ENCODE measurements at places on chromosomes 3 and 15.

- DNase-seq: no peak
These were observed 18.7 kb downstream of the CFAP161 start for GRCh38 chr15:81152799-81153198.

DNA sequence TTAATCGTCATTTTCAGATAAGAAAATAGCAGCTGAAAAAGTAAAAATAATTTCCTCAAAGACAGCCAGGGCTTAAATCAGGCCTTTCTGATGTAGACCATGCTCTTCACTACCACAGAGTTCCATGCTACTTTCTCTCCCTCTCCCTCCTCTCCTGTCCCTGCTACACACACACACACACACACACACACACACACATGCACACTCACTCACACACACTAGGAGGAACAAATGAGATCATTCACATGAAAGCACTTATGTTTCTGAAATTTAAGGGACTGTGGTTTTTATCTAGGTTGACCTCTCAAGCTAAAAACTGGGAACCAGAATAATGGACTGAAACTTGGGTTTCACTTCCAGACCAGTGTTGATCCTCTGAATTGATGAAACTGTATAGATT lies 4.1 kb upstream of the PSMA4 start:
- no peak for DNase-seq

DNA sequence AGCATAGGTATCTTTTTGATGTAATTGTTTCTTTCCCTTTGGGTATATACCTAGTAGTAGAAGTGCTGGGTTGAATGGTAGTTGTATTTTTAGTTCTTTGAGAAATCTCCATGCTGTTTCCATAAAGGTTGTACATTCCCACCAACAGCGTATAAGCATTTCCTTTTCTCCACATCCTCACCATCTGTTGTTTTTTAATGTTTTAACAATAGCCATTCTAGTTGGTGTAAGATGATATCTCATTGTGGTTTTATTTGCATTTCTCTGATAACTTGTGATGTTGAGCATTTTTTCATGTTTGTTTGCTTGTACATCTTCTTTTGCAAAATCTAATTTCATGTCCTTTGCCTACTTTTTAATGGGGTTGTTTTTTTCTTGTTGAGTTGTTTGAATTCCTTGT lies 80.0 kb upstream of the TMC3 start:
- no peak for DNase-seq

- DNase-seq: no peak
These were observed 9.8 kb upstream of the PRR23E start for GRCh38 chr3:127182848-127183714.

DNA sequence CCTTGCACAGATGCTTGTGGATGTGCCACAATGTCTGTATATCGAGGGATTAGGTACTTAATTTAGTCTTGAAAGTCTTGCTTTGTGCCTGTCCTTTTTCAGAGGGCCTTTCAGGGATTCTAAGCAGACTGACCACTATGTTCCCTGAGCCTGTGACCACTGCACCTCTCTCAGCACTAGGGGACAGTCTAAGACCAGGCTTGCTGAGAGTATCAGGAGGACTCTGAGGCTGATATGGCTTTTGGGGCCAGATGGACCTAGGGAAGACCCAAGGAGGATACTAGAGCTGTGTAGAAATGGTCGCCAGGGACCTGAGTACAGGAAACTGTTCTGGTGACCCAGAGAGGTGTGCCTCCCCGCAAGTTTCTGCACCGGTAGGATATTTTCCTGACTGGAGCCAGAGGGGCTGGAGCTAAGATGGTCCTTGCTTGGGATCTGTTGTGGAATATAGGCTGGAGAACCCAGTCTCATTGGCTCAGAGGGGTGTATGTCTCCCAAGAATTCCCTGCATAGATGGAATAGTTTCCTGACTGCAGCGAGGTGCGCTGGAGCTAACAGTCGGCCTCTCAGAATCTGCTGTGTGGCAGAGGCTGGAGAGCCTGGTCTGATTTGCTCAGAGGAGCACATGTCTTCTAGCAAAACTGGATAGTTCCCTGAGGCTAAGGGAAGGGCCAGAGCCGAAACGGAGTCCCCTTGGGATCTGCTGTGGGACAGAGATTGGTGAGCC lies 213.2 kb upstream of the DCBLD2 start:
- no peak for DNase-seq

DNA sequence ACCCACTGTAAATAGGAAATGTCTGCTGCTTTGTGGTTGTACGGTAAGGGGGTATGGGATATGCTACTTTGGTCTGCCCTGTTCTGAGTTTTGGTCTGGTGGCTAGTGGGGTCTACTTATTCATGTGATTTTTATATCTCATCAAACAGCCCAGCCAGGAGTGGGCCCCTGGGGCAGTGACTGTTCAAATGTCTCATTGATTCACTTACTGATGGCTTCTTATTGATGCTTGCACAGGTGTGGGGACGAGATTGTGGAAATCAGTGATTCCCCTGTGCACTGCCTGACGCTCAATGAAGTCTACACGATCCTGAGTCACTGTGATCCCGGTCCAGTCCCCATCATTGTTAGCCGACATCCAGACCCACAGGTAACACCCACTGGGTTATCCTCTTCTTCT lies 38.5 kb downstream of the STARD5 start:
- no peak for DNase-seq

DNA sequence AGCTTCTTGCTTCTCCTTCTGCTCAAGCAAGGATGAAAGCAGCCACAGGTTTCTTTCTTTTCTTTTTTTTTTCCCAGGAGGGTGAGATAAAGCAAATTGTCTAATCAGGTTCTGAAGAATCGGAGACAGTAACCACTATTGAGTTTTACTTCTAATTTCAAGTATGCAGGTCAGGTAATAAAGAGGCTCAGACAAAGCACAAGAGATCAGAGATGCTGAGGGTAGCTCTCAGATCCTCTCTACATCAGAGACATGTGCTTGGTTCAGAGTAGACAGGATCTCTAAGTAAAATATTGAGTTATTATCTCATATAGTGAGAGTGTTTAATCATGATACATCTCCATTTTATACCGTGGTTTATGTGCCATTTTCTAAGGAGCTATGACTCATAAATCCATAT lies 168.5 kb downstream of the NFKBIZ start:
- DNase-seq: no peak

GRCh38 chr15:74413350-74414080 lies 20.2 kb downstream of the SEMA7A start:
- DNase-seq: no peak

- DNase-seq: no peak
These were observed 32.8 kb downstream of the KAT2B start for GRCh38 chr3:20073068-20073467.

GRCh38 chr3:31522152-31522551 lies 10.6 kb upstream of the STT3B start:
- no peak for DNase-seq

- no peak for DNase-seq
These were observed 155.1 kb downstream of the IGF1R start for GRCh38 chr15:98803228-98804056.

DNA sequence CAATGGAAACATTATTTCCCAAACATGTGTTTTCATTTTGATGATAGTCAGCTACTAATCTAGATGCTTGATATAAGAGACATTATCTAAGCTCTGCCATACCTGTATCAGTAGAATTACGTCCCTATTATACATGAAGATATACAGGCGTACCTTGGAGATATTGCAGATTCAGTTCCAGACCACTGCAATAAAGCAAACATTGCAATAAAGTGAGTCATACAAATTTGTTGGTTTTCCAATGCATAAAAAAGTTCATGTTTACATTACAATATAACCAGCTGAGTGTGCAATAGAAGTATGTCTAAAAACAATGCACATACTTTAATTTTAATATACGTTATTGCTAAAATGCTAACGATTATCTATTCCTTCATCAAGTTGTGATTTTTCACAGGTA lies 236.0 kb upstream of the ZNF717 start:
- DNase-seq: no peak

GRCh38 chr3:179304605-179305004 lies 18.2 kb upstream of the ZNF639 start:
- DNase-seq: no peak

- DNase-seq: no peak
These were observed 21.8 kb upstream of the KLF13 start for GRCh38 chr15:31304751-31305365.

- DNase-seq: no peak
These were observed 596 bp upstream of the SGO1 start for GRCh38 chr3:20186600-20187004.

- DNase-seq: peak; percentile 82
These were observed 25.9 kb downstream of the SMAD3 start for GRCh38 chr15:67091071-67091979.

- DNase-seq: no peak
These were observed 22.8 kb upstream of the ALDH1A3 start for GRCh38 chr15:100856867-100857266.

GRCh38 chr3:117887901-117888300 lies 1146.7 kb downstream of the IGSF11 start:
- DNase-seq: no peak

DNA sequence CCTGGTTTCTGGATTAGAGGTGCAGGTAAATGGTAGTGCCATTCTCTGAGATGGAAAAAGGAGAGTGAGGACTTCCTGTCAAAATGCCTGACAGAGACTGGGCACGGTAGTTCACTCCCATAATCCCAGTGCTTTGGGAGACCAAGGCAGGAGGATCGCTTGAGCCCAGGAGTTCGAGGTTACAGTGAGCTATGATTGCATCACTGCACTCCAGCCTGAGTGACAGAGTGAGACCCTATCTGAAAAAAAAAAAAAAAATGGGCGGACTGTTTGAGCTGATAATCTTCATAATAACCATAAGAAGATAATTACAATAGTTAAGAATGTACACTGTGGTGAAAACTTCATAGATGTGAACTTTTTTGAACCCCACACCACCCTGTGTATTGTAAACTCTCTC lies 44.2 kb downstream of the HRH1 start:
- DNase-seq: no peak

GRCh38 chr3:184348057-184348382 lies 10.6 kb downstream of the FAM131A start:
- no peak for DNase-seq

- no peak for DNase-seq
These were observed 22.2 kb downstream of the EPHB1 start for GRCh38 chr3:134817297-134817696.

GRCh38 chr15:68783226-68784058 lies 37.3 kb downstream of the ANP32A start:
- peak; percentile 72 for DNase-seq

GRCh38 chr3:69723389-69723788 lies 15.9 kb upstream of the MITF start:
- DNase-seq: no peak

GRCh38 chr3:27729748-27730611 lies 7.9 kb upstream of the EOMES start:
- peak; percentile 43 for DNase-seq

- DNase-seq: no peak
These were observed 215.9 kb downstream of the TIGIT start for GRCh38 chr3:114509756-114510155.

DNA sequence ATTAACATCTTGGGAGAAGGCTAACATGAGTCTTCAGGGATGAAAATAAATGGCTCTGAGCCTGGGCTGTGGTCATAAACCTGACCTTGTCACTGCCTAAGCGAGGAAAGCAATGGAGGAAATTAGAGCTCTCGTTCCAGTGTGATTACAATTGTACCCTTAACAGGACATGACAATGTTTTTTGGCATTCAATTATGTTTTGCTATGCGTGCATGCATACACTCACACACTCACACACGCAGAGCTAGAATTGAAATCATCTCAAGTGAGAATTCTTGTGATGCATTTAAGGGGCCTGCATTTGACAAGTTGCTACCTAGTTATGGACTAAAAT lies 24.1 kb downstream of the ZNF80 start:
- no peak for DNase-seq

DNA sequence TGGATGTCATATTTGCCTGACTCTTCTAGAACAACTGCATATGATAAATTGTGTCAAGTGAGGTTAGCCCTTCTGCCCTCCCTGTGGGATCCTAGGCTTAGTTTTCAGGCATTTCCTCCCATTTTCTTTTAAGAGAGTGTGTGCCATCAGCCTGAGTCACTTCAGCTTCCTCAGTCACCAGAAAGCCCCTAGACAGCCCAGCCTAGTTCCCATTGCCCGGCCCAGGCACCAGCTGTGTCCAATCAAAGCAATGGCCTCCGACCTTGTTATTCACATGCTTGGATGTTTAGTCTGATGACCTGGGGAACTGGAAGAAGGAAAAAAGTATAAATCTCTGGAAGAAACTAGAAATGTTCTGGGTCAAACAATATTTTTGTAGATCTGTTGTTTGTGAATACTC lies 221.9 kb upstream of the LRIG1 start:
- DNase-seq: no peak

- no peak for DNase-seq
These were observed 212.8 kb upstream of the EIF1B start for GRCh38 chr3:40096661-40097111.

GRCh38 chr3:173630849-173631248 lies 233.3 kb downstream of the NLGN1 start:
- no peak for DNase-seq

DNA sequence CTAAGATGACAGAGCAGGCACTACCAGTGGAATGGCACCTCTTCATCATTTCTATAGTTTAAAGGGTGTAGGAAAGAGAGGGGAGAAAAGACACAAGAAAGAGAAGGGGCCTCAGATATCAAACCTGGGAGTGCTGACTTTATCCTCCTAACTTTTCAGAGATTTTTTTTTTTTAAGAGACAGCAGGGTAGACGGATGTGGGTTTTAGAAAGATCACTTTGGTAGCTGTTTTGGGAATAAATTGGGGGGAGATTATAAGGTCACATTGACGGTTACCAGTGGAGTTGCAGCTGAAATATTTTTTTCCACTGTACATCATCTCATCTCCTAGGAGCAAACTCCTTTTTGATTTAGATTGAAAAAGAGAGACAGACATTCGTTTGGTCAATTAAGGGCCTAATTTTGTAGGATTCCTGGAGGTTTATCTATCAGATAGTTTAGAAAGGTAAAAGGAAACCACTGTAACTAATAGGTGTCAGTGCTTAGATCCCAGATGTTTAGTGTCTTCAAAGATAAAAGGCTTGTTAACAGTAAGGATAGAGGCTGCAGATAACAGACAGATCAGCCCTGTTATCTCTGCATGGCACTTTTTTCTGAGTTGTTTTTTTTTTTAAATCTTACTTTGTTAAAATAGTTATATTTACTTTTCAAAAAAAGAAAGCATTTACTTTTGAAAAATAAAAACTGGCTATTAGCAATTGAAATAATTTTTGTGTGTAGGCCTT lies 1057.0 kb downstream of the IGSF11 start:
- no peak for DNase-seq

GRCh38 chr3:2372306-2372705 lies 273.6 kb downstream of the CNTN4 start:
- DNase-seq: no peak

- no peak for DNase-seq
These were observed 162.4 kb upstream of the CGNL1 start for GRCh38 chr15:57213862-57214261.

GRCh38 chr3:46987743-46988401 lies 8.4 kb downstream of the NBEAL2 start:
- DNase-seq: peak; percentile 90

GRCh38 chr3:12750658-12751071 lies 8.4 kb downstream of the TMEM40 start:
- DNase-seq: peak; percentile 58

- DNase-seq: no peak
These were observed 3.3 kb upstream of the RBSN start for GRCh38 chr3:15102256-15102655.

- DNase-seq: peak; percentile 60
These were observed 68.5 kb downstream of the TMCC1 start for GRCh38 chr3:129824926-129825541.

Data from activated CD4-positive, alpha-beta T cell treated with anti-CD3 and anti-CD28 coated beads for 48 hours (primary cell).